Amniotic stem cell (primary cell): ENCODE measurements at places on chromosomes 16 and 17.

DNA sequence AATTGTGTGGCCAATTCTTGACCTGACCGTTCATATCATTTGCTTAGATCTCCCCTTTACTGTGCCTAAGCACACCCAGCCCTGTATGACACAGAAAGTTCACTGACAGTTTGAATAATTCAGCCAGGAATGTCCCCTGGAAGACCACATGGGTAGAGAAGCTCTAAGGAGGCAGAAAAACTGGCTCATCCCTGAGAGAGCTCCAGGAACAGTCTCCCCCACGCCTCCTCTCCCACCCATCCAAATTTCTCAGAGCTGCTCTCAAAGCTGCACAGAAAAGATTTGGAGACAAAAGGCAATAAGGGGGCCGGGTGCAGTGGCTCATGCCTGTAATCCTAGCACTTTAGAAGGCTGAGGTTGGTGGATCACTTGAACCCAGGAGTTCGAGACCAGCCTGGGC is 11.2 kb downstream of the PRAC1 start:
- no peak for DNase-seq

- no peak for DNase-seq
Measured at GRCh38 chr17:21687136-21687953, 5.0 kb upstream of the KCNJ18 start.

GRCh38 chr16:58348986-58349385 is 43.3 kb upstream of the GINS3 start:
- DNase-seq = no peak

DNA sequence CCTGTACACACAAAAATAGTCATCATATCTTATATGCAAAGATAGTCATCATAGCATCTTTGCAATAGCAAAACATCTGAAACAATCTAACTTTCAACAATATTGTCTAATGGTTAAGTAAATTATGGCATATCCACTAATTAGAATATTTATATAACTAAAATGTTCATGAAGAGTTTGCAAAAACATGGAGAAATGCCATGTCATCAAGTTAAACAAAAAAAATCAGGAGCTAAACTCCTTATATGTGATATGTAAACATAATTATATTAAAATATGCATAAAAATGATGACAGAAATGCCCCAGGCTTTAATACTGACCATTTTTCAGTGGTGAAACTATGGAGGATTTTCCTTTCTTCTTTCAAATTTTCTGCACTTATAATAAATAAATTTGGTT is 22.3 kb upstream of the XYLT1 start:
- no peak for DNase-seq

DNA sequence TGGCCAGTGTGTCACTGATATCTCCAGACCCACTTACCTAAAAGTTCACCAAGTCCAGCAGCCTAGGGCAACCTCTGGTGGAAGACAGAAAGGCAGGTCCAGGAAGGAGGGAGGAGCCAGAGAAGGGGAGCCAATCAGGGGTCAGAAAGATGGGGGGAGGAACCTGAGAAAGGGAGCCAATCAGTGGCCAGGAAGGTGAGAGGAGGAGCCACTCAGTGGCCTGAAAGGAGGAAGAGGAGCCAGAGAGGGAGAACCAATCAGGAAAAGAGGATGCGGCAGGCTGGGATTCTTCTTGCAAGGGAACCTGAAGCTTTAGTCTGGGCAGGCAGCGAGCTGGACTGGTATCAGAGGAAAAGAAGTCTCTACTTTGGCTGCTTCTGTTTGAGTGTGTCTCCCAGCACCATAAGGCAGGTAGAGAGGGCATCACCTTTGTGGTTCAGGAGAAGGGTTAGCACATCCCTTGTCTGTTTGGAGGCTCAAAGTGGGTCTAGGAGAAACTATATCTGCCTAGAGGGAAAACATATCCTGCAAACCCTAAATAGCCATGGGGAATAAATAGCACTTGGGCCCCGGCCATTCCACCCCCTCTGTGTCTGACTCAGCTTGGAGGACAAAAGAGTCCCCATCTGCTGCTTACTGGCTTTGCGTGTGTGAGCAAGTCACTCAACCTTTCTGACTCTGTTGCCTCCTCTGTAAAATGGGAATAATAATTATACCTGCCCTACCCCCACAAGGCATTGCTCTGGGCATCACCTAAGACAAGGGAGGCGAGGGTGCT is 43.4 kb upstream of the CRHR1 start:
- DNase-seq = no peak

DNA sequence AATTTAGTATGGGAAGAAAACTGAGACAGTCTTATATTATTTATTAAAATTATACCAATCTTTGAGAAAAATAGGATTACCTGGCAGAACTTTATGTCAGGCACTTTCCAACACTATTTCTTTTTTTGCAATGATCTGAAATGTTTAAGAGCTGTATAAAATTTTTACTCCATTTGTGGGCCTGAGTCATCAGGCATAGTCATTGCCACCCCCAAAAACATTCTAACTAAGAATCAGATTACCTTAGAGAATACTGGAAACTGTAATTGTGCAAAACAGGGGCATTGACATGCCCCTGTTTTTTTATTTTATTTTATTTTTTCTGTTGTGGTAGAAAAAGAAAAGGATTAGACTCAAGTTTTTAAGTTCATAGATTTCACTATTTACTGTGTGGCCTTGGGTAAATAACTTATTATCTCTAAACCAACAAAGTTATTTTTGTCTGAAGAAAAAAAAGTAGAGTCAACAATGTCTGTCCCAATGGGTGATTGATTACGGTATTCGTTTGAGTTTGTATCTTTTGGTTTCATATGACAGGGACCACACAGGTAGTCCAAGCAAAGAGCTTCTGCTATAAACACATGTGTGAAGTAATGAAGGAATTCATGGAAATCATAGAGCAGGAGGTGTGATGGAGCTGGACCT is 24.6 kb downstream of the VAT1L start:
- no peak for DNase-seq

GRCh38 chr17:81917565-81918332 is at the start of gene SIRT7:
Gene SIRT7 (minus strand): TSS chr17:81918176. CDS start chr17:81918131, 45 bp downstream.
- DNase-seq = peak; percentile 32

DNA sequence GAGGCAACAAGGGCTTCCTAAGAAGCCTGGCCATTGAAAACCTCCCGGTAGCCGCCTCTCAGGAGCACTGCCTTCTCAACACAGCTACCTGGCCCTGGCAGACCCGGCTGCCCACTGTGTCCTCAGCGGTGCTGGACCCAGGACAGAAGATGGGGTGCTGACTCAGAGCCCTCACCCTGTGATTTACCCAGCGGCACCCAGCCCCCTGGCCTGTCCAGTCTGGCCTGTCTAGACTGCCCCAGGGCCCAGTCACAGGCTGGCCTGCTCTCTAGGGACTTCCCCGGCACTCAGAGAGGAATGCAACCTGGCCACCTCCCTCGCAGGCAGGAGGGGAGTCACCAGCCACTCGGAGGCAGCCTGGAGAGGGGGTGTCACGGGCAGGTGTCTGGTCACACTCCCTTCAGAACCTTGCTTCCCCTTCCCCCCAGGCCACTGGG is 20.1 kb downstream of the PIEZO1 start:
- no peak for DNase-seq

GRCh38 chr16:89407282-89407924 is 83.0 kb downstream of the ANKRD11 start:
- DNase-seq = no peak

DNA sequence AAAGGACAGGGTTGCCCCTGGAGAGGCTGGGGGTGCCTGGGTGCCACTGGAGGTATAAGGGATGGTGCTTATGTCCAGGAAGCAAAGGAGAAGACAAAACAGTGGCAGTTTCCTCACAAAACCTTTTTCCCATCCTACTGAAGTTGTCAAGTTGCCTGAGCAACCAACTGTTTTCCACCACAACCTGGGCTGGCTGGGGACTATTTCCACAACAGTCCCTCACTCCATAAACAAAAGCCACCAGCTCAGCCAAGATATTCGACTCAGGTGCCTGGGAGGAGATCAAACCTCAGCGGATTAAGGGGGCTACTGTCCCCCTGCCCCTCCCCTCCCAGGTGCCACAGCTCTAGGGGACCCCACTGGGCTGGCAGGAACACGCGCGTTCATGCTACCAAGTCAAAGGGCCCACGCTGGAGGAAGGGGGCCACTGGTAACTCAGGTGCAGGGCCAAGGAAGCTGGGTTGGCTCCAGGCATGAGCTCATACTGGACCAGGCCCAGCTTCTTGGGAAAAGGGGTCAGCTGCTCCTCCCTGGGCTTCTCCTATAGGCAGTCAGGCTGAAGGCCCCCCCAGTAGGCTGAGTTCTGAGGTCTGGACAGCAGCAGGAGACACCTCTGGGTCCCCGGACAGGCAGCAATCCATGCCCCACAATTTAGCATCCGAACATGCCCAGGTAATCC is 45.7 kb upstream of the MRPS23 start:
- no peak for DNase-seq

DNA sequence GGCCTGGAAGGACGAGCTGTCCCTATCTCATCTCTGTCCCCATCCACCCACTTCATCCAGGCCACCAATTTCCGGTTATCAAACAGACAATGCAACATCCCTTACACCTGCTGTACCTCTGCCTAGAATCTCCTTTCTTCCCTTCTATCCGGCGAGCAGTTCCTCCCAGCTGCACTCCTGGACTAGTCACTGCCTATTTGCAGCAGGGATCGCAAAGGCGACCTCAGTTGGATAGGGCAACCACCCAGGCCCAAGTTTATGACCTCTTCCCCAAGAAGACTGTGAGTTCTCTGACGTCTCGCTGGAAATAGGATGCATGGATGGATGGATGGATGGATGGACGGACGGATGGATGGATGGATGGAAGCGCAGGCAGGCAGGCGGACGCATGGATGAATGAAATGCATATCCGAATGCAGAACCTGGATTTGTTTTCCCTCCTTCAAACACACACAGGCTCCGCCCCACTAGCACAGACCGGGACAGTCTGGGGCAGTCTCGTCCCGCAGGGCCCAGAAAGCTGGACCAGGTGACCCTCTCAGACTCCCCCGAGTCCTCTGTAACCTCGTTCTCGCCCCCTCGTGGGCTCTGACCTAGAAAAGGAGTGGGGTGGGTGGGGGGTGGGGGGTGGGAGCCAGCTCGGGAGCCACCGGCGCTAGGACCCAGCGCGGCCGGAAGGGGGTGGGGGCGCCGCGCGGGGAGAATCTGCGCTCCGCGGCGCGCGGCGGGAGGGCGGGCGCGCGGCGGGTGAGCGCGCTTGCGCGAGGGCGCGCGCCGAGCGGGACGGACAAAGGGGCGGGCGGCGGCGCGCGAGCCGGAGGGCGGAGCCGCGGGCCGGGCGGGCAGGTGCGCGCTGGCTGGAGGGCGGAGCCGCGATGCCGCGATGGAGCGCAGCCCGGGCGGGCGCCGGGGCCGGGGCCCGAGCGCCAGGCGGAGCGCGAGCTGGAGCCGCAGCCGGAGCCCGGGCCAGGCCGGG is at the start of gene SBK1:
Gene SBK1 (plus strand): TSS at position 875 of the 976 bp plus-strand sequence. CDS start 24,867 bp downstream, outside the sequence.
- peak; percentile 21 for DNase-seq

GRCh38 chr17:80605326-80606066 is 60.9 kb downstream of the RPTOR start:
- DNase-seq = no peak

- no peak for DNase-seq
Measured at GRCh38 chr17:4208238-4208637, 55.5 kb downstream of the ANKFY1 start.

DNA sequence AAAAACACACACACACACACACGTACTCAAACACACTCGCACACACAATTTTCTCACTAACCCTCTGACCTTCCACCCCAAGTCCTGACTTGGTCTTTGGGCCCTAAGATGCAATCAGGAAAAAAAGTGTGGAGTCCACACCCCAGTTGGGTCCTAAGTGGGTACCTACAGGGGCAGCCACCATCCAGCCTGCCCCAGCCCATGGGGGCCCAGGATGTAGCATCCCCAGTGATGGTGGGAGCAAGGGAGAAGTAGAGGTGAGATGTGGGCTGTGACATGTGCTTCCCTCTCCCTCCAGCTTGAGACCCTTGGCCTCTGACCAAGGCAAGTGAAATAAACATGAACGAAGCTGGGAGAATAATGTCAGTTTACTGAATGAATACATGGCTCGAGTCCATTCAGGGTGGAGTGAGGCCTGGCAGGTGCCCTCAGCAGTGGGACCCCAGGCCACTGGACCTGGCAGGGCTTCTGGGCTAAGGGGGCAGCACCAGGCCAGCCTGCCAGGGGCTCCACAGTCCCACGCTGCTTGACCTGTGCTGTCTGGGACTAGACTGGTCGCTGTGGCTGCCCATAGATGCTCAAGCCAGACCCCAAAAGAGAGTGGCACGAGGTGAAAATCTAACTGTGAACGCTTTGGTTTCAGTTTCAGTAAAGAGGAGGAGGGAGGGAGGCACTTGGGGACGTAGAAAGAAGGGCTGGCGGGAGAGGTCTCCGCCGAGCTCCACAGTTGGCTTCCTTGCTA is 73.7 kb downstream of the MRC2 start:
- no peak for DNase-seq

- DNase-seq = no peak
Measured at GRCh38 chr16:75947626-75948239, 221.4 kb upstream of the CPHXL start.
